ENCODE measurements at places on chromosomes 5 and 9. TPM values are rescaled to one million over a fixed set of nuclear protein-coding genes. Genes with fewer than 3 reads are reported as not detected.

Gene FAM53C
- 21.2 TPM for total RNA-seq

Gene ECSCR
- not detected for total RNA-seq

Gene ADAMTS16
- 1.4 TPM for total RNA-seq

Gene C9orf50
- not detected for total RNA-seq

Gene GNAQ
- total RNA-seq: 19.2 TPM

Gene COL5A1
- total RNA-seq: 33.7 TPM

Gene ARHGEF28
- 13.3 TPM for total RNA-seq

Gene PROB1
- 0.28 TPM for total RNA-seq

Gene WDR38
- not detected for total RNA-seq

Gene UNC5A
- 0.33 TPM for total RNA-seq

Measured in A549 treated with ZK216348 at 1 μM for 4 hours (cell line).